HFFc6 (cell line): ENCODE measurements at places on chromosomes 7 and 10.

GRCh38 chr10:91690996-91691676, 58.3 kb upstream of the PPP1R3C start:
- no peak for DNase-seq

DNA sequence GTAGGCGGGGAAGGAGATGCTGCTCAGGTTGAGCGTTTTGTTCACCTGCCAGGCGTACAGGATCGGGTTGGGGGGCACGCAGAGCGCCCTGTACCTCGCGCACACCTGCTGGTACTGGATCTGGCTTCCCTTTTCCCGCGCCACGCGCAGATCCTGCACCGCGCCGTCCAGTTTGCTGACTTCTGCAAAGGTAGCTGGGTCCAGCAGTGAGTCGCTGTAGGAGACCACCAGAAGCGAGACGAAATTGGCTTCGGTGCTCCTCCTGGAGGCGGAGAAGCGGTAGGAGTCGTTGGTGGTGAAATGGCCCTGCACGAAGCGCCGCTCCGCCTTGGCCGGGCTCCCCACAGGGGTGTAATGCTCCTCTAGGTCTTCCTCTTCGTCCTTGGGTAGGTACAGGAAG, 90.7 kb upstream of the RAB18 start:
- no peak for DNase-seq

DNA sequence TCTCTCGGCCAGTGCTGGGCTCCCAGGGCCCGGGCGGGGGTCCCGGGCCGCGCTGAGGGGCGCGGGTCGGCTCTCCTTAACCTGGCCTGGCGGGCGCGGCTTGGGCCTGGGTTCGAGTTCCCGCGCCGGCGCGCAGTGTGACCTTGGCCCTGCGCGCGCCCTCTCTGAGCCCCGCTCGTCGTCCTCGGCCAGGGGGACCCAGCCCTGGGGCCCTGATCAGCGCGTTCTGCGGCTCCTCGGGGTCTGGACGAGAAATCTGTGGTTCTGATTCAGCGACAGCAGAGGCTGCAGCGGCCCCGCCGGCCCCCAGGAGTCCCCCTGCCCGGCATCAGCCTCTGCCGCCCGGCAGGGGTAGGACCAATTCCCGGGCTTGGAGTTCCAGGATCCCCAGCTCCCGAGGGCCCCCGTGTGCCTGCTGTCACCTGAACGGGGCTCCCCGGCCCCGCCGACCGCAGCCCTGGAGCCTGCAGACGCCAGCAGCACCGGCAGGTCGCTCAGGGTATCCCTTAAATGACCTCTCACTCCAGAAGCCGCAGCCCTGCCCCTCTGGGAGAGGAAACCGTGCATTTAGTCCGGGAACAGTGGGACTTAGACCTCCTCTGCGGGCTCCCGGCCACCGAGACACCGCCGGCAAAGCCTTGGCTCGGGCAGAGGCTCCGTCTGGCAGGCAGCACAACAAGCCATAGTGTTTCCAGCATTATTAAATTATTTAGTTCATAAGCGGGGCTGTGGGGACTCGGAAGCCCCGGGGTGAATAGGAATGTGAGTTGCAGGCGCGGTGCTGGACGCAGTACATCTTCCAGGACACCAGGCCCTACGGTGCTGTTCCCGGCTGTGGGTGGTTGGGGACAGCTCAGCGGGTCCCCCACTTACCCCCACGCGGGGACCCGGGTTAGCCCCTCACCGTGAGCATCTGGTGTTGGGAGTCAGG, 572 bp downstream of the CHST12 start:
- DNase-seq = peak; percentile 12

DNA sequence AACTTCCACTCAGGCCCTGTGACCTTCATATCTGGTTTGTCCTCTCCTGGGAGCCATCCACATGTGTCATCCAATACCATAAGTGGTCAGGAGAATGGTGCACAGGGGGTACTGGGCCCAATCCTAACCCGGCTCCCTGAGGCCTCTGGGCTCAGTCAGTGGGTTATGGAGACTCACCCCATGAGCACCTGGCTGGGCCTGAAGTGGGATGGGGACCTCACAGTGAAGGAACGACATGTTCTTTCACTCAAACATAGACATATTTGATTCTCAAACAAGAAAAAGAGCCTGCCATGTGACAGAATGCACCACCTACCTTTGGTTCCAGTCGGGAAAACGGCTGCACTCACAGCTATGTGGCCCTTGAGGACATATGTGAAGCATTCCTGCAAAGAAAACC, 51.8 kb downstream of the XPNPEP1 start:
- no peak for DNase-seq

GRCh38 chr10:126147866-126148587, 240.2 kb downstream of the ADAM12 start:
- DNase-seq = peak; percentile 21

- DNase-seq = no peak
Observed at GRCh38 chr7:2017481-2017891, 215.3 kb downstream of the MAD1L1 start.

DNA sequence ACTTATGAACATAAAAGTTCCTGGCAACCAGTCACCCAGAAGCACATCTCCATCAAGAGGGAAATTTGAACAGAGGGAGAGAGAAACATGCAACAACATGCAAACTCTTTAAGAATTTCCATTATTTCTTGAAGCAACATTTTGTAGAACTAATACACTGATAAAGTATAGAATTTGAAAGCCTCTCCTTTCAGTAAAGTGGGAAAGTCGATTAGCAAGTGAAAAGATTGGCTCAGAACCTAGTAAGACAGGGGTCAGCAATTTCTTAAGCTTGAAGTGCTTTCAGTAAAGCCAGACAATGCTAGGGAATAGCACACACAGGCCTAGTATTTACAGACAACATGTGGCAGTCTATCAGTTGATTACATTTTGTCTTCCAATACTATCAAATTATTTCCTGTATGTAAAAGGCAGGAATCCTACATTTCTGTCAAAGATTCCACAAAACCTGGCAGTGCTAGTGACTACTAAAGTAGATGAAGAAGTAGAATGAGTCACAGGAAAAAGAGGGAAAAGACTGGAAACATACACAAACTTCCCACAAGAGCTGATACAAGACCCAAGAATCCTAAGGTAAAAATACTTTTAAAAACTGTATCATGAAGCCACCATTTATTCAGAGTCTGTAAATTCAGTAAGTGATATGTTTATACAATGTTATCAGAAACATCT, 25.2 kb downstream of the DNAJC1 start:
- DNase-seq = peak; percentile 33

- no peak for DNase-seq
Observed at GRCh38 chr7:35249537-35249907, 4.4 kb downstream of the TBX20 start.

GRCh38 chr7:28272461-28272877, 91.9 kb upstream of the JAZF1 start:
- peak; percentile 35 for DNase-seq

- DNase-seq = peak; percentile 85
Observed at GRCh38 chr7:42338231-42338915, 101.4 kb upstream of the GLI3 start.

- DNase-seq = no peak
Observed at GRCh38 chr10:7291487-7292270, 119.2 kb downstream of the SFMBT2 start.

- DNase-seq = no peak
Observed at GRCh38 chr7:79716329-79716728, 262.9 kb upstream of the MAGI2 start.

DNA sequence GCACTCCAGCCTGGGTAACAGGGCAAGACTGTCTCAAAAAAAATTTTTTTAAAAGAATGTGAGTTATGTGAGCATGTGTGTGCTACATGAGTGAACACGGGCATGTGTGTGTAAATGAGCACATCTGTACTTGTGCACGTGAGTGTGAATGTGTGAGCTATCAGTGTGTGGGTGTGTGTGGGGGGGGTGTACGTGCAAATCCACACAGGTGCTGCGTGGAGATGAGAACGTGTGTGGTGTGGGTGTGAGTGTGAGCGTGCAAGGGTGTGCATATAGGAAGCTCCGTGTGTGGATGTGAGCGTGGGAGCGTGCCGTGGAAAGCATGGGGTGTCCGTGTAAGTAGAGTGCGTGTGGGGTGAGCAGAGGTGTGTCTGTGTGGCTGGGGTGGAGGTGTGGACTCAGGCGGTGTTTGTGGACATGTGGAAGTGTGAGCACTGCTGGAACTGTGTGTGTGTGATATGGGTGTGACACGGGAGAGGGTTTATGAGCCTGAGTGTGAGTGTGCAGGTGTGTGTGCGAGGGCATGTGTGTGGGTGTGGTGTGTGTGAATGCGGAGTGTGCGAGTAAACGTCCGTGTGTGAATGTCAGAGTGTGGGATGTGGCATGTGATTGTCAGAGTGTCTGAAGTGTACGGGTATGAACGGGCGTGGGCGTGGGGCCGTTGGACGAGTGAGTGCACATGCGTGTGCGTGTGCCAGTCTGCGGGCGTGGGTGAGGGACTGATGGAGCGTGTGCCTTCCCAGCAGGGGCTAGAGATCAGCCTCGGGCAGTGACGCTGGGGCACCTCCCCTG, 45.9 kb upstream of the TNRC18 start:
- no peak for DNase-seq

GRCh38 chr7:72538147-72538546, 126.0 kb upstream of the CALN1 start:
- DNase-seq = no peak

GRCh38 chr7:1920266-1920681, 250.2 kb downstream of the ELFN1 start:
- no peak for DNase-seq

DNA sequence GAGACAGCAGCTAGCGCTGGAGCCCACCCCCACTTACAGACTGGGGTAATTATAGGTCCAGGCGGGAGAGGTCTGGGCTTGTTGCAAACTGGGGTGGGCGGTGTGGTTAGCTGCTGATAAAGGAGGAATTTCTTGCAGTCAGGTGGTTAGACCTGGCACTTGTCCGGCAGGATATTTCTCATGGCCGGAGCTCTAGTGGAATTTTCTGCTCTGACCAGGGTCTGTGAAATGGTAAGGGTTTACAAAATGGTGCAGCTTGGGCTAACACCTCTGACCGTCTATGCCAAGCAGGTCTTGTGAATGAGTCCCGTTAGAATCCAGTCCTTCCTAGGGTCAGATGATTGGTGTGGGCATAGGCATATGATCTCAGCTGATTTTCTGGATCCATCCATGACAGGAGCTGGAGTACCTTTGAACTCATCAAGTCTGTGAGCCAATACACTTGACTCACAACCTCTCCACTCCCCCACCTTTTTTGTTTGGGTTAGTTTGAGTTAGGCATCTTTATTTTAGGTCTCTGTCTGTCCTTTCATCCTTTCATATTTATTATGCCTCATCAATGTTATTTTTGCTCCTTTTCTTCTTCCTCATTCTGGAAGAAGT, 213.4 kb downstream of the SUGCT start:
- no peak for DNase-seq

- DNase-seq = no peak
Observed at GRCh38 chr7:28684650-28685241, 272.4 kb downstream of the CREB5 start.

DNA sequence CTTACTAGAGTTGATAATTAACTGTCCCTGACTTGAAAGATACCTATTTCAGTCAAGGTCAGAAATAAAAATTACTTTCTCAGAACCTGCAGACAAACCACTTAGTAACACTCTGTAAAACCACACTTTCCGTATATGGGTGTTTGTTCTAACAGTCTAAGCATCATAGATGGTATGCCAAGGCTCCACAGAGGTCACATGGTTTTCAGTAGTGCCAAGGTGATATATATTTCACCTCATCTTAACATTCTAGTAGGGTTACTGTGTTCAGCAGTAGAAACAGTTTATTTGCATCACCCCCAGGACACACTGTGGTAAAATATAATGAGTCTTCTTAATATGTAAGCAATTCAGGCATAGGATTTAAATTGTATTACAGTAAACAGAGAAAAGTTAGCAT, 61.5 kb downstream of the KCND2 start:
- no peak for DNase-seq

GRCh38 chr10:78925275-78925674, 143.5 kb upstream of the ZMIZ1 start:
- no peak for DNase-seq

- DNase-seq = no peak
Observed at GRCh38 chr10:110822712-110823311, 48.9 kb upstream of the PDCD4 start.

DNA sequence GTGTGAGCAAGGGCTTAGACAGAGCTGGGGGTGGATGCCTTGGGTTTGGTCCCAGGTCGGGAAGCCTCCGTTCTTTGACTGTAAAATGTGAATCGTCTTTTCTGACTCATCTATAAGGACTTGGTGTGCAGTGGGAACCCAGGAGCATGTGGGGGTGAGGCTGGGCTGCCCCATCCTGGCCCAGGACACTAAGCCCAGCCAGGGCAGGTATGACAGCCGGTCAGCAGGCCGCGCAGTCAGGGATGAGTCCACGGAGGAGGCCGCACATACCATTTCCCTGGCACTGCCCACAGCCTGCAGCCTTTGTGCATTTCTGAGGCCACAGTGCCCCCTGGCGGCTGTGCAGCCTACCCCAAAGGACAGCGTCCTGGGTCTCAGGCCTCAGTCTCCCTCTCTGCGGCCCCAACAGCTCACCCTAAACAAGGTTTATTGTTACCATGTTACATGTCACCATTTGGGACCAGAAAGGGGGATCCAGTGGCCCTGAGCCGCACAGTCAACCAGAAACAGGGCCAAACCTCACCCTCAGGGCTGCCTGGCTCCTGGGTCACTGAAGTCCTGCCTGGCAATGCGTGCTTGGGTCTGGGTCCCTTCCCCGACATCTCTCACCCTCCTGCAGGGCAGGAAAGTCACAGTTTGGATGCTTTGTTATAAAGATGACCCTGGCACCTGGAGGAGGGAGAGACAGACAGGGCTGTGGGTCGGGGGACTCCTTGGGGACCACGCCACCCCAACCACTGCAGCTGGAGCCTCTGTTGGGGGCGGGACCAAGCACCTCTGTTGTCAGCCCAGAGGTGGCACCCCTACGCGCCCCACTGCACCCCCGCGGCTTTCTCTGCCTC, 14.4 kb upstream of the SH2B2 start:
- peak; percentile 74 for DNase-seq

DNA sequence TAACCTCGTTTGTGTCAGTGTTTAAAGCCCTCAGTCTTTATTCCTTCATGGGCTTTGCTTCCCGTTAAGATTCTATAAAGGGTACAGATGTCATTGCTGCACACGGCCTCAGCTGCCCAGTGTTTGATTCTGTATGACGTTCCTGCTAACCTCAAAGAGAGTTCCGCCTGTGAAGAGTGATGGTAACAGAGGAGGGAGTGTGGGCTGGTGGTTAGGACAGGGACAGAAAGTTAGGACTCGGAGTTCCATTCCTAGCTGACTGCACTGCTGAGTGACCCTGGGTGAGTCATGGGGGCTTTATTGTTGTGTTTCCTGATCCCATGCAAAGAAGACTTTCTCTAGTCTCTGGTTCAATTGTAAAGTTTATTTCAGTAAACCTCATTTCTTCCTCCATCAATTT, 227.1 kb downstream of the DYNC1I1 start:
- DNase-seq = no peak

DNA sequence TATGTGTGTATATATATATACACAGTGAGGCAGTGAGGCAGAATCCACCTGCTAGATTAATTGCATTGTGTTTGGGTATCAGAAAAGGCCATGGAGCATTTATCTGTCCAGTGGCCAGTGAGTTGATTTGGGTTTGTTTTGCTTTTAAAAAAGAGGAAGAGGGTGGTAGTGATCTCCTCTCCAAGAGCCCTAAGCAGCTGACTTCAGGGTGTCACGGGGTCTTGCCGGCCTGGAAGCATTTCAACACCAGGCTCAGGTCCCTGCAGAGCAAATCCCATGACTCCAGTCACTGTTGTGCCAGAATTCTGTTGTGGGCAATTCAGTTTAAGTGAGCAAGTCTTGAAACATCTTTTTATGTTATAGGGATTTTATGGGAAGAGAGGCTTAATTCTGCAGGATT, 30.6 kb upstream of the GPNMB start:
- DNase-seq = no peak
